ENCODE measurements at places on chromosomes 7 and 10.

DNA sequence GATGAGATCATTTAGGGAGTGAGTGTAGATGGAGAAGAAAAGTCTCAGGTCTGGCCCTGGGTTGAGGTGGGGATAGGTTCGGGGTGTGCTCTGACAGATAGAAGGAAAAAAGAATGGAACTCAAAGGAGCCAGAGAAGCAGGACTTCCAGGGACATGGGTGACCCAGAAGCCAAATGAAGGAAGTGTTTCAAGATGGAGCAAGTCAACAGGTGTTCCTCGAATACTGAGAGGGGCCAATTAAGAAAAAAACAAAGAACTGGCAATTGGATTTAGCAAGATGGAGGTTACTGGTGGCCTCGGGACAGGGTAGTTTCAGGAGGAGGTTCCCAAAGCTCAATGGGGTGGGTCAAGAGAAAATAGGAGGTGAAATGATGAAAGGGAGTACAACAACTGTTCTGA, 40.3 kb downstream of the DENND2A start:
- no peak for DNase-seq

DNA sequence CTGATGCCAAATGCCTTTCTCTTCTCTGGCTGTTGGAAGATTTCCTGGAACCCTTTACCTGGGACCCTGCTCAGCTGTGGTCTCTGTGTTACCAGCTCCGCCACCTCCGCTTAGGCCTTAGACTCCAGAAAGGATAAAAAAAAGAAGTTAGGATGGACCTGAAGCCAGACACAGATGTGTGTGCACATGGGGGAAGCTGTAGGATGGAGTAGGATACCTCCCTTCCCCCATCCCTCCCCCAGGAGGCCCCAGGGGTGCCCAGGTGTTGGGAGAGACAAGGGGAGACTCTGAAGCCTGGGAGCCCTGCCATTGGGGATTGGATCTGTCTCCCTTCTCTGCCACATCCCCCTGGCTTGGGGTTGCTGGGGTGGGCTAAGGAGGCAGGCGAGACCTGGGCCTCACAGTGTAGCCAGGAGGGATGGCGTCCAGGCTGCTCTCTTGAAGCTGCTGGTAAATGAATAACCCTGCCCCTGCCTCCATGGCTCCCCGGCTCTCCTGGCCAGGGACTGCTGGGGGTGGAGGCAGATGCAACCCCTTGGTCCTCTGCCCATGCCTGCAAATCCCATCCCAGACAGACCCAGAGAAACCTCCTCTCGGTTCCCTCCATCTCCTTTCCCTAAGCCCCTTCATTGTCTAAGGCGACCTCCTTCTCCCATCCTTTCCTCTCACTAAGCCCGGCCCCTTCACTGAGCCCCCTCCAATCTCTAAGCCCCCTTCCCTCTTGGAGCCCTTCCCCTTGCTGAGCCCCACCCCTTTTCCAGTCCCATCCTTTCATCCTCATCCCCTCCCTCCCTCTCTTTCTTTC, 8.0 kb downstream of the CLDN3 start:
- DNase-seq: no peak

GRCh38 chr10:33535866-33536265, 201.4 kb upstream of the NRP1 start:
- DNase-seq: no peak

- DNase-seq: peak; percentile 69
Measured at GRCh38 chr7:15626041-15626440, 60.4 kb downstream of the MEOX2 start.

DNA sequence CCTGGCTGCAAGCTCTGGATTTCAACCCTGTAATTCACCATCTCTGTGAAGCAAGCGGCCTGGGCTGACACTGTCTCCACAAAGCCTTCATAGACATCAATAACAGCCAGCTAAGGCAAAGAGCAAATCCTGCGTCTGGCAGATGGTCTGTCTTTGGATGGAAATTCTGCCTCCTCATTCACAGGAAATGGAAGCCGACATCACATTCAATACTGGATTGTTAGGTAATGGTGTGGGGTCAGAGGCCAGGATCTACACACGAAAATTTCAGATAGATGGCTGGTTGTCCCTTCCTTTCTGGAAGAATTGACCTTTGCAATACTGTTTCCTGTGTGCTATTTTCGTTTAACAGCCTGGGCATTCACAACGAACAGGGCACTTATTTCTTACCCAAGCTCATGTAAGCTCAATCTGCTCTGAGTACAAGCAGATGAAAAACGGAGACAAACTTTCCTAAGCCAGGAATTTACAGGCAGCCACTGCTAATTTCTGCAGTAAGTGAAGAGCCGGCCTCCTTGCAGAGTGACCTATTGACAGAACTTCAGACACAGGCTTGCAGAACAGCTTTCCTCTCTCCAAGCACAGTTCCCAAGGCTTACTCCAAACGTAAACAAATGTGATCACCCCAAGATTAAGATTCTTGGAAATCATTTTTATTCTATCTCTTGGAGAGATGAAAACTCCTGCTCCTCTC, 3.1 kb upstream of the ADAM12 start:
- DNase-seq: peak; percentile 33

- DNase-seq: no peak
Measured at GRCh38 chr7:123548406-123548805, 9.2 kb downstream of the NDUFA5 start.

DNA sequence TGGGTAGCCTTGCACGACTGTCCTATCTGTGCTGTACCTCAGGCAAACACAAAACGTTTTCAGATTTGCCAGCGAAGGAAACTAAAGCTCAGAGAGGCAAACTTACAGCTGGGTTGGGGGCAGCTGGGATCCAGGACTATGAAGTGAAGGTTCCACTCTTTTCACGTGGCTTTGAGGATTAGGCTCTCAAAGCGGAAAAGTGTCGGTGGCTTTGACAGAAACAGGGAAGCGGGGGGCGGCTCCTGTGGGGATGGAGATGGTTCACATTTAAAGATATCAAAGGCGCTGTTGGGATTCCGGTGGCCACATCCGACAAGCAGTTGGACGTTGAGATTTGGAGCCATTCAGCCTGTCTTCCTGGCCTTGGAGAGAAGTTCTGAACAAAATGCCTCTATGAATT, 958.3 kb upstream of the ZNF722 start:
- DNase-seq: no peak

- DNase-seq: no peak
Measured at GRCh38 chr10:127998501-127999144, 91.7 kb downstream of the PTPRE start.

DNA sequence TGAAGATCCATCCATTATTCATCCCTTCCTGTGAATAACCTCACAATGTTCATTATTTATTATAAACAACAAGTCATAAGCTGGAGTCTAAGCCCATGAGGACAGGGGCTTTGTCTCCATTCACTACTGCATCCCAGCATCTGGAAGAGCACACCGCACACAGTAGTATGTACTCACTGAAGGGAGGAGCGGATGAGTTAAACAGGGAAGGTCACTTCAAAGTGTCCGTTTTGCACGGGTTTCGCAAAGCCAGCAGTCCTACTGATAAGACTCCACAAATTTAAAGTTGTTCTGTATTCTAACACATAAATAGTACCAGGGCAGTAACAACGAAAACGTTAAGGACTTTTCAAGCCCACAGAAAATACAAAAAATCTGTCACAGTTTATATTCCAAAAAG, 167.9 kb downstream of the PARD3 start:
- no peak for DNase-seq

DNA sequence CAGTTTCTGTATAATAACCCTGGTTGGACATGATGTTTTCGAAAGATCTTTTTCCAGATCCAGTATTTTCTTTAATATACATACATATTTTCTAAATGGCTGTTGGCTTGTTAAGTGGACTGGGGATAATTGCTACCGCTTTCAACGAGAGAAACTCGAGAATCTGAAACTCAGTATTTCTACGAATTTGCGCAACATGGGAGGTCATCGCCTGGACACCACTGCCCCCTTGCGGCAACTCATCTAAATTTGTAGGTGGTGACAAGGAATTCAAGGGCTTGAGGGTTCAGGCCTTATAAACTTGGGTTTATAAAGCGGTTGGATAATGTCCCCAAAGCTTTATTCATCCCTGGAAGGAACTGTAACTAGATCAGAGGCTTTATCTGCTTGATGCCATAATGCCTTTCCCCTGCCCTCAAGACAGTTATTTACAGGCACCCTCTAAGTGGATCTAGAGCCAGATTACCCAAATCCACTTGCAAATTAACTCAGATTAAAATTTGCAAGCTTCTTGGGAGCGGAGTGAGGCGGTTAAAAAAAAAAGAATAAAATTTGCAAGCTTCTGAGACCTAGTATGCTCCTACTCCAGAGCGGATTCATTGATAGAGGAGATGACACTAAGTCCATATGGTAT, 21.3 kb upstream of the KCNK18 start:
- DNase-seq: peak; percentile 65

DNA sequence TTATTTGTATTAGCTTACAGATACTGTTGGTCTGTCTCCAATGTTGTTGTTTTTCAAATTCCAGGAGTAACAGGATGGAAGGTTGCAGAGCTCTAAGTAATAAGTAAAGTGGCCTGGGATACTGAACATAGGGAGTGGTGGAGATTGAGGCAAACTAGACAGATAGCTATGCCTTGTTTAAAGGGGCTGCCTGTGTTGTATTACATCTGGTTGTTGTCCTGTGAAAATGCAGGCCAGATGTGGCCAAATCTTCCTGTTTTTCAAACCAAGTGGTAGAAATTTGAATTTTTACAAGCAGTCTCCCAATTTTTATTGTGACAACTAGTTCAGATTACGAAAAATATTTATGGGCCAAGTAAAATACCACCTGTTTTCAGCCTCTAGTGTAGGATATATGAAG, 33.5 kb downstream of the BICC1 start:
- DNase-seq: no peak

- DNase-seq: no peak
Measured at GRCh38 chr10:121787169-121787568, 140.7 kb downstream of the ATE1 start.

DNA sequence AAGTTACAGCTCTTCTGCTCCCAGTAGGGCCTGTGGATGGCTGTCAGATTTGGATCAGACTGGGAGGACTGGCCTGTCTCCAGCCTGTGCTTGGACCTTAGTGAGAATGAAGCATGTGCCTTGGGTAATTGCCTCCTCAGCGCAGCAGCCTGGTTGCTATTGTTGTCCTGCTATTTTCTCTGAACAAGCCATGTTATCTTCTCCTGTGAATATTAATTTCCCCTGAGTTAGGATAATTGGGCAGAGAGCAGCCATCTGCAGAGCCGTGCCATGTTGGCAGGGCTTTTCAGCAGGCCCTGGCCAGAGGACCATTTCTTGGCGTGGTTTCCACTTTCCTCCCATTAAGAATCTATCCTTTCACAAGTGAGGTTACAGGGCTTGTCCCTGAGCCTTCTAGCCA, 497.3 kb downstream of the SORCS3 start:
- no peak for DNase-seq

GRCh38 chr10:32171204-32171603, 115.0 kb upstream of the KIF5B start:
- DNase-seq: no peak

DNA sequence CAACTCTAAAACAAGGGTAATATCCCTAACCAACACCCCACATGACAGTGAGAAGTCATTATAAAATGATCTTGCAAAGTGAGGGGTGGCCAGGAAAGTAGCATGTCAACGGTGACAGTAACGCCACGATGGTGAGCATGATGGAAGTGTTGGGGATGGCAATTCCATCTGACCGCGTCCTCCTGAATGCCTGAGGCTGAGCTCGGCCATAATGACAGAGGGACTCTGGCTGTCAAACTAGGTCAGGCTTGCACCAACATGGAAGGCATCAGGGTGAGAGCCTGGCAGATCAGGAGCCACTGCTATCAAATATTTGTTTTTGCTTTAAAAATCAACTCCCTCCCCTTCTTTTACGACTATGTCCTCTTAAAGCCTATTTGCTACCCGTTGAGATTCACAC, 55.7 kb upstream of the EFCAB10 start:
- no peak for DNase-seq

GRCh38 chr10:23293973-23294590, 50.5 kb downstream of the C10orf67 start:
- no peak for DNase-seq

- DNase-seq: peak; percentile 79
Measured at GRCh38 chr7:129831424-129832058, 121.2 kb downstream of the UBE2H start.

GRCh38 chr10:33377658-33378025, 43.2 kb upstream of the NRP1 start:
- peak; percentile 25 for DNase-seq

- no peak for DNase-seq
Measured at GRCh38 chr10:70596860-70597809, 5.4 kb downstream of the PRF1 start.

- DNase-seq: no peak
Measured at GRCh38 chr10:99873846-99874245, 91.4 kb downstream of the ABCC2 start.

DNA sequence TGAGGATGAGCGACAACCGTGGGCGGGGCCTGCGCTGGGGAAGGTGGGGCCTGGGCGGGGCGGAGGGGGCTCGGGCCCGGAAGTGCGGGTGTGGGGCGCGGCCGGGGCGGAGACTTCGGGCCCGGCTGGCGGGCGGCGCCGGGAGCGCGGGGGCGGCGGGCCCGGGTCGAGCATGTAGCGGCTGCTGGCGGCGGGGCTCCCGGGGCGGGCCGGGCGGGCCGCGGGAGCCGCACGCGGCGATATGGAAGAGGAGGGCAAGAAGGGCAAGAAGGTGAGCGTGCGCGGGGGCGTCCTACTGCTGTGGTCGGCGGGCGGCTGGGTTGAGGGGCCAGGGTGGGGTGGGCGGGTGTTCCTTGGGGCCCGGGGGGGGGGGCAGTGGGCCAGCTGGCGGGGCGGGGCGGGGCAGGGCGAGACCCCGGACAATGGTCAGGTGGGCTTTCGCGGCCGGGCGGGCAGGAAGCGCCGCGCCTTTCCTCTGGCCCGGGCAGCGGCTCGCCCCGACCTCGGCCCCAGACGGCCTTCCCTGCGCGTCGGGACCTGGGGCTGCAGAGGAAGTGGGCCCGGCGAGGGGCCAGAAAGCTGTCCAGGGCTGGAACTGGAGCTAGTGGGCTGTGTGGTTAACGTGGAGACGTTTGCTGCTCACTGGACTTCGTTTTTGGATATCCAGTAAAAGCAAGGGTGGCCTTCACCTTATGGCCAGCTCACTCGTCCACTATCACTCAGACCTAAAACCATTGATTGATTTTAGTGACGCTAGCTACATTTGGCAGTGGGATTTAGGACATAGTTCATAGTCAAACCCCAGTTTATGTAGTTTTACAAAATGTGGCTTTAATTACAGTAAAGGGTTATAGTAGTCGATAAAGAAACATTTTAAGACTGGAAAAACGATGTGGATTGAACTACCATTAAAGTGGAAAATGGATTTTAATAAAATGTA, at the start of gene CCM2:
CCM2 (plus strand) TSS at position 109 of the 940 bp plus-strand sequence; CDS start at position 242, 133 bp downstream.
- no peak for DNase-seq

DNA sequence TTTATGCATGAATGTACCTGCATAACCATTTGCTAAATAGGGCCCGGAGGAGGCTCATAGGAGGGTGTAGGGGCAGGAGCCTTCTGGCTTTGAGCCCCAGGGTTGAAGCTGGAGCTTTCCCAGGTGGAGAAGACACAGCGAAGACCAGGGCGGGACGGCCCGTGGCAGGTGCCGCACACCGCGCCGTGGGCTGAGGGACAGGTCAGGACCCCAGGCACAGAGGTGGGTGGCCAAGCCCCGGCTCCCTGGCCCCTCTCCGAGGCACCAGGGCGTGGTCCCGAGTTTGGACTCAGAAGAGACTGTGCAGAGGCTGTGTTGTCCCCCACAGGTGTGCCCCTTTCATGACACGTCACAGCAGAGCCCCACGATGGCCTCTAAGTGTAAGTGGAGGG, 56.5 kb downstream of the PWWP2B start:
- DNase-seq: no peak

- peak; percentile 69 for DNase-seq
Measured at GRCh38 chr7:151368136-151368571, 26.5 kb downstream of the NUB1 start.

GRCh38 chr7:27535795-27536194, 126.9 kb downstream of the HIBADH start:
- DNase-seq: no peak

GRCh38 chr10:90652519-90652918, 205.3 kb downstream of the HTR7 start:
- peak; percentile 56 for DNase-seq

All from brain microvascular endothelial cell (primary cell).